ENCODE measurements at places on chromosomes 4 and X.

- no peak for DNase-seq
These were observed 383.4 kb upstream of the FGF13 start for GRCh38 chrX:139094671-139095592.

- DNase-seq: no peak
These were observed 620 bp downstream of the ANAPC10 start for GRCh38 chr4:145097331-145097820.

DNA sequence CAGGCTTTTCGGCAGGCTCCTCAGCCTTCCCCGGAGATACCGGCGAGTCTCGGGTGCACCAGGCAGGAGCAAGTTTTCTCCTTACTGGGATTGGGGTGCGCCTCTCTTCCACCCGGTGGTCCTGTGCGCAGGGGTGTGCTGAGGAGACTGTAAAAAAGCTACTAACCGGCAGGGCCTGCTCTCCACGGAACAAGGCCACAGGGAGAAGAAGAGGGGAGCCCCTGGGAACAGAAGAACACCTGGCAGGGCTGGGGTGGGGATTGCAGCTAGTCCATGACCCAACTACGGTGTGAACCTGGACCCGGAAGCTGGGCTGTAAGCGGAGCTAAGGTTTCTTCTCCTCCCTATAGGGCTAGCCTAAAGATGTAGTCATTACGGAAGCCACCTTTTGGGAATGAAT, 17.7 kb upstream of the ZIC3 start:
- no peak for DNase-seq

- no peak for DNase-seq
These were observed 660.6 kb upstream of the NR3C2 start for GRCh38 chr4:149102765-149103164.

DNA sequence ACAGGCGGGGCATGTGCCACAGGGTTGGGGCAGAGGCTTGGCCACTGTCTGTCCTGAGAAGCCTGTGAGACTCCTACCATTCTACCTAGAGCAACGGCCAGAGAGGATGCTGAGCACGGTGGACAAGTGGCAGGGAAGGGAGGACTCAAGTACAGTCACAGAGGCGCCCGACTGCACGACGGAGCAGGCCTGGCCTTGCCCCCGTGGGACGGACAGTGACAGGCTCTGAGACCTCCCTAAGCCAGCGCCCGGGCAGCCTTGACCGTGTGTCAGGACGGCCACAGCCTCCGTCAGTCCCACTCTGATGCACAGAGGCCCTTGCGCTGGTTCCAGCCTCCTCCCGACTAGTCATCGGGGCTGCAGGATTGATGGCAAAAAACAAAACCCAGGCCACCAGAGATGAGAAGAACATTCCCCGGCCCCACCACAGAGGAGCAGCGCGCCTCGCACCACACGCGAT, 36.7 kb upstream of the MXD4 start:
- no peak for DNase-seq

DNA sequence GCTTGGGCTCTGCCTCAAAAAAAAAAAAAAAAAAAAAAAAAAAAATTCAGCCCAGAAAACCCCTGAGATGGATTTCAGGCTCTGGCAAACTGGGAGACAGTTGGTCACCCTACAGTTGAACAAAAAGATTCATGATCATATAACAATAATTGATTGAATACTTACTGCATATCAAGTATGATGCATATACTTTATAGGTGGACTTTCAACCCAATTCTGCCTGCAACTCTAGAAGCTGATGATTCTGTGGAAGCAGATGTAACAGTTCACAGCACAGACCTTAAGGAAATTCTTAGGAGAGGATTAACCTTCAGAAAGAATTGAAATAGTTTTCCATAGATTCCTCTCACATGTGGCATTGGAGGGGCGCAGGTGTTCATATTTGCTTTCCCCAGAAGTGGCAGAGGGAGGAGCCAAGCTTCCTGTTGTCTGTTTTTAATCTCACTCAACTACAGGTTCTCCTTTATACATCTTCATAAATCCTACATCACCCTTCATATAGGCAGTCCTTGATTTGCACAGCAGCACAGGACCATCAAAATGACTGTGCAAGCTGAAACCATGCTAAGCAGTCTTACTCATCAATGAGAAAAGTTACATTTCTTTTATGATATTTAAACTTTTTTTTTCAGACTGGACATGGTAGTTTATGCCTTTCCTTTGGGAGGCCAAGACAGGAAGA, 149.4 kb upstream of the KLF3 start:
- no peak for DNase-seq

GRCh38 chr4:25065431-25065858, 34.7 kb upstream of the LGI2 start:
- DNase-seq: no peak

GRCh38 chr4:164613792-164614191, 140.1 kb upstream of the SMIM31 start:
- DNase-seq: no peak

GRCh38 chr4:45353161-45353560, 626.8 kb upstream of the GNPDA2 start:
- no peak for DNase-seq

DNA sequence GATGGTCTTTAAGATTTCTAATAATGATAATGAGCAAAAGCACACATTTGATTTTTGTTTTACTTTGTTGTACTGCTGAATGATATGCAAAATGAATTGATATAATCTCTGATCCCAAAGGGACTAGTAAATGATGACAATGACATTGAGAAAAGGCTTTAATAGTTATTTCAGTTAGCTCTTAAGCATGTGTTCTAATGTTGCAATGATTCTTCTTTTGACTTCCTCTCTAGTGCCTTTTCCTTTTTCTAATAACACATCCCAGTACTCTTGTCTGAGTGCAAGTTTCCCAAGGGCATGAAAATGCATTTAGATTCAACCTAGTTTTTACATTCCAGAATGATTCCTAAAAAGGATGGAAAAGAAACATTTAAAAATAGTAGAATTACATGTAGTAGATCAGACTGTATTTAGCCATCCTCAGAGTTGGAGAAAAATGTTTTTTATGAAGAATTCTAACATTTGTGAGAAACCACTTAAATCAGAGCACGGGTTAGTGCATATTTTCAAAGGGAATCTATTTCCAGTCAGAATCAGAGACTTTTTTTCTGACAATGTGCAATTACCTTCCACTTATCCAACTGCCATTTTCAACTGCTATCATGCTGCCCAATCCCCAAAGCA, 508.8 kb downstream of the C4orf33 start:
- no peak for DNase-seq

- DNase-seq: no peak
These were observed 59.6 kb downstream of the FAM193A start for GRCh38 chr4:2595952-2596552.

DNA sequence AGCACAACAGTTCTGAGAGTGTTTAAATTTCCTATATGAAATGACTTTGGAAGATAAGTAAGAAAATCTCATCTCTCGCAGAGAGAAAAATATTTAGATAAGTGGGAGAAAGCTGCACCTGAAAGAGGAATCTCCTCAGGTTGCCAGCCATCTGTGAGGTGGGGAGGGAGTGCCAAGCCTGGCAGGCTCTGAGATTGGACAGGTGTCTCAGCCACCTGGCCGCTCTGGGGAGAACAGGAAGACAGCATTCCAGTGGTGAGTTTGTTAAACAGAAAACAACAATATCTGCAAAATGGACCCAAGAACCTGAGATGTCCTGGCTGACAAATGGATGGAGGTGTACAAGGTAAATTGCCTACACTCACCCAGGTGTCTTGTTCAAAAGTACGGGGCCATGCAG, 31.3 kb downstream of the EMCN start:
- no peak for DNase-seq

- no peak for DNase-seq
These were observed 164.7 kb downstream of the DCLK2 start for GRCh38 chr4:150242820-150243458.

GRCh38 chr4:60709061-60709460, 491.1 kb upstream of the ADGRL3 start:
- no peak for DNase-seq

GRCh38 chr4:6217716-6218381, 17.5 kb upstream of the JAKMIP1 start:
- no peak for DNase-seq

DNA sequence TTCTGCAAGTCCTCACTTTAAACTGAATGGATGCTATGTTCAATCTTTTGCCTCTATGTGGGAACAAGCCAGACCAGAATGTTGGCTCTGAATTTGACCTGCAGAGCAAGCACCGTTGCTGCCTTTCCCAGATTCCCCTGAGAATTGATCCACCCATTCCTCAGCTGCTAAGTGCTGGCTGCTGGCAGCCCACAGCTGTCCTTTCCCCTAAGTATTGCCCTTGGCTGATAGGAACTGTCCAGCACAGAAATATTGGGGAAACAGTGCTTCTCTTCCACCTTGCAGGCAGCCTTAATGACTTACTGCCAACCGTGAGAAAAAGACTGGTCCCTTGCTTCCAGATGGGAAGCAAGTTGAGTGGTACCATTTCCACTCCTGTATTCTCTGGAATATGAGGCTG, 475.9 kb downstream of the PDHA2 start:
- no peak for DNase-seq

DNA sequence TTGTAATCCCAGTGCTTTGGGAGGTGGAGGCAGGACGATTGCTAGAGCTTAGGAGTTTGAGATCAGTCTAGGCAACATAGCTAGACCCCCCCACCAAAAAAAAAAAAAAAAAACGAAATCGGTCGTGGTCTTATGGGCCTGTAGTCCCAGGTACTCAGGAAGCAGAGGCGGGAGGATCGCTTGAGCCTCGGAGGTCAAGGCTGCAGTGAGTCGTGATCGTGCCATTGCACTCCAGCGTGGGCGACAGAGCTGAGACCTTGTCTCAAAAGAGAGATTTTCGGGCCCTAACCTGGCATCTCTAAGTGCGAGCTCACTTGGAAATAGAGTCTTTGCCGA, 7.0 kb upstream of the LETM1 start:
- DNase-seq: no peak

DNA sequence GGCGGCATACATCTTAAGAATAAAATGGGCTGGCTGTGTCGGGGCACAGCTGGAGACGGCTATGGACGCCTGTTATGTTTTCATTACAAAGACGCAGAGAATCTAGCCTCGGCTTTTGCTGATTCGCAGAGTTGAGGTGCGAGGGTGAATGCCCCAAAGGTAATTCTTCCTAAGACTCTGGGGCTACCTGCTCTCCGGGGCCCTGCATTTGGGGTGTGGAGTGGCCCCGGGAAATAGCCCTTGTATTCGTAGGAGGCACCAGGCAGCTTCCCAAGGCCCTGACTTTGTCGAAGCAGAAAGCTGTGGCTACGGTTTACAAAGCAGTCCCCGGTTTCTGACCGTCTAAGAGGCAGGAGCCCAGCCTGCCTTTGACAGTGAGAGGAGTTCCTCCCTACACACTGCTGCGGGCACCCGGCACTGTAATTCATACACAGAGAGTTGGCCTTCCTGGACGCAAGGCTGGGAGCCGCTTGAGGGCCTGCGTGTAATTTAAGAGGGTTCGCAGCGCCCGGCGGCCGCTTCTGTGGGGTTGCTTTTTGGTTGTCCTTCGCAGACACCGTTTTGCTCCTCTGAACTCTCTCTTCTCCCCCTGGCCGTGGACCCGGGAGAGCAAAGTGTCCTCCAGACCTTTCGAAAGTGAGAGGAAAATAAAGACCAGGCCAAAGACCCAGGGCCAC, 1.9 kb downstream of the SHOX start:
- no peak for DNase-seq

DNA sequence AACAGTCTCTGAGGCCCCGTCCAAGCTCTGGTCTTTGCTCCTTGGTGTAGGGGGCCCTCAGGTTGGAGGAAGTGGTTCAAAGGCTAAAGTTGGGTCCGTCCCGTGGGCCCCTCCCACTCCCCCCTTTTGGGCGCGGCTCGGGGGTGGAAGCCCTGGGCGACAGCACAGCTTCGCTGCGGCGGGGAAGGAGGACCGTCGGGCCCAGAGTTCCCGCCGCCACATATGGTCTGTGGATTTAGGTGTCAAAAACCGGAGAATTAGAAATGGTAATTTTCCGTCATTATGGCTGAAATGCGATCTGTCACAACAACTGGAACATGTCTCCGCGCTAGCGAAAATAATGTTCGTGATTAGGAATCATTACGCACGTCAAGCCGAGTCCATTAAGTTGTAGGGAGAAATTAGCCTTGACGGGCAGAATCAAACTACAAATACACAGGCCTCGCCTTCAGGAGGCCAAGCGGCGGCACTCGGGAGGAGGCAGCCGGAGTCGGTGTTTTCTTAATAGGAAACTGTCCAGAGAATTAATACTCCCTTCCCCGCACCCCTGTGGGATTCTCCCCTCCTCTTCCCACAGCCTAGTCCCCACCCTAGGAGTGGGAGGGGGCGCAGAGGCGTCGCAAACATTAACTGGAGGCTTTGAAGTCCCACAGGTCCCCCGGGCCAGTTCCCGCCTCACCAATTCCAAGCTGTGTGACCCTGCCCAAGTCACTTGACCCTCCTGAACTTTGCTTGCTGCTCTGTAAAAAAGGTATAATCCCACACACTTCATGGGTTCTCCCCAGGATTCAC, 15.0 kb downstream of the NKX3-2 start:
- no peak for DNase-seq

DNA sequence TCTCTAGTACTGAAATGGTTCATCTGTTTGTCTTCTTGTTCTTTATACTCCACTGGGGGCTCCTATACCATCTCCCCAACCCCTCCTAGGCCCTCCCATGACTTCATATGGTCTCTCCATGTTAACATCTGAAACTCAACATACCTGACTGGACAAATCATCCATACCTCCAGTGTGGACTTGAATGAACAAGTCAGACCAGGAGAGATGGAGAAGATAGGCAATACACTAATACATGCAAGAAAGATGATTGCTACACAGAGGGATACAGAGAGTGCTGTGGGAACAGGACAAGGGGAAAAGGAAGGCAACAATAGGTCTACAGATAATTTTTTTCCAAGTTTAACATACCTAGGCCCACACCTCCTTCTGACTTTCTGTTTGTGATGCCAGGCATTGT, 175.1 kb downstream of the FHIP1A start:
- DNase-seq: no peak

DNA sequence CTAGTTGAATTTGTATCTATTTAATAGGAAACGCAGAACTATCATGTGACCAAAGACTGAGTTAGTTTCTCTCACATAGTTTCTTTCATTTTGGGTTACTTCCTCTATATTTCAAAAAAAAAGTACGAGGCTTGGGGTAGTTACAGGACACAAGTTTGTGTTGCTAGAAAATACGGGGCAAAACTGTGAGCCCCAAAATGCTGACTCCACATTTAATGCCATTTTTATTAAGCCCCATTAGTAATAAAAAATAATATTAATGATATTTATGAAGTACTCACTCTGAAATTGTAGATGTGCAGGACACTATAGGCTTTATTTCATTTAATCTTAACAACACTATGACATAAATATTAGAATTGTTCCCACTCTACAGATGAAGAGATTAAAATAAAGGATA, 268.6 kb downstream of the DTHD1 start:
- no peak for DNase-seq

DNA sequence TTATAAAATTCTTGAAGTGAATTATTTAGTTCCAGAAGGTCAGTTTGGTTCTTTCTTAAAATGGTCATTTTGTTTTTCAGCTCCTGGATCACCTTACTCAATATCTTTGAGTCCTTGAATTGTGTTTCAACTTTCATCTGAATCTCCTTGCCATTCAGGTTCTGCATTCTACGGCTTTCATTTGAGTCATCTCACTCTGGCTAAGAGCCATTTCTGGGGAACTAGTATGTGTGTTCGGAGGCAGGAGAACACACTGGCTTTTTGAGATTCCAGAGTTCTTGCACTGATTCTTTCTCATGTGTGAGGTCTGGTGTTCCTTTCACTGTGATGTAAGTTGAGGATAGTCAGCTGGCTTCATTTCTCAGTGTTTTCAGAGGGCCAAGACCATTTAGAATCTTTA, 708.4 kb upstream of the FRG1 start:
- no peak for DNase-seq
